Muscle of leg (tissue), 16 donors: ENCODE measurements at places on chromosomes 7 and 10. TPM values are rescaled to one million over a fixed set of nuclear protein-coding genes. Genes with fewer than 3 reads are reported as not detected.
A peak's percentile ranks its signal among the peaks of the same experiment; 100 is the strongest.

DNA sequence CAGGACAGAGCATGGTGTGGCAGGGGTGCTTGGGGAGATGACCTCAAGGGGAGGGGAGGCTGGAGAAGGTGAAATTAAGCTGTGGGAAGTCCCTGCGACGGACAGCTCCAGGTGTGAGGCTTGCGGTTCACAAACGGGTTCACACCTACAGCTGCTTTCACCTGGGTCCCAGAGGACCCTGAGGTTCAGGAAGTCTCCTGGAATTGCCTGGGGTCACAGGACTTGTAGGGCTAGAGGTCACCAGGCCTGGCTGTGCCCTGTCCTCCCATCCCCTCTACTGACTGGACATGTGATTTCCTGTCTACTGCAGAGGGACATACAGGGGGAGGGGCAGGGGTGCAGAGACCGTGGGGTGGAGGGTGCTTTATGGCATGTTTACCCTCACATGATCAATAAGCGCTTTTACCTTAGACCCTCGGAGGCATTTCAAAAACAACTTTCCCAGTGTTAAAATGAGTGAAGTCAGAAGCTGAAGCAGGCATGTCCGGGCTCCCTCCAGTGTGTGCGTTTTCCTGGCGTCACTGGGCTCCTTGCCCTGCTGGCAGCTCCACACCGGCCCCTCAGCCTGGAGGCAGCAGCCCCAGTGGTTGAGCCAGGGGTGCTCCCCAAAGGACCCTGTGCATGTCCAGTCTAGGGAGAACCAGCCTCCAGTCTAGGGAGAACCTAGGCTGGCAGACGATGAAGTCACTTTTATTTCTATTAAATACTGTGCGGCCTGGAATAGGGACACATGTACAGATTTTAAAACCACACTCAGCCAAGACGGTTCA, 66.6 kb upstream of the IGFBP3 start:
- DNase-seq, result no peak

DNA sequence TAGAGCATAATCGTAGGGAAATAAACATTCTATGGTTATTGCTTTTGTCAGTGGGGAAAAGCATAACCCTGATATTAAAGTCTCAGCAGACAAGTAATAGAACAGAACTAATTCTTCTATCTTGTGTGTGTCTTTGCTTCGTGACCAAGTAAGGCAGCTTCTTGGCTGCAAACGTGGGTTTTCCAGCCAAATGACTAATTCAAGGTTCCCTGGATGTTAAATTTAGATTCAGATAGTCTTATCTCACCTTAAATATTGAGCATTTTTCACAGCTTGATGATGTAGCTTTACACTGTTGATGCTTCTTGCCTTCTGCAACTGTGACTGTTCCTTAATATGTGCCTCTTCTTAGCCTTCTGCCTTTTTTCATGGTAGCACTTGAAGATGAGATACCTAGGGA, 113.0 kb downstream of the EXOC4 start:
- DNase-seq, result no peak

DNA sequence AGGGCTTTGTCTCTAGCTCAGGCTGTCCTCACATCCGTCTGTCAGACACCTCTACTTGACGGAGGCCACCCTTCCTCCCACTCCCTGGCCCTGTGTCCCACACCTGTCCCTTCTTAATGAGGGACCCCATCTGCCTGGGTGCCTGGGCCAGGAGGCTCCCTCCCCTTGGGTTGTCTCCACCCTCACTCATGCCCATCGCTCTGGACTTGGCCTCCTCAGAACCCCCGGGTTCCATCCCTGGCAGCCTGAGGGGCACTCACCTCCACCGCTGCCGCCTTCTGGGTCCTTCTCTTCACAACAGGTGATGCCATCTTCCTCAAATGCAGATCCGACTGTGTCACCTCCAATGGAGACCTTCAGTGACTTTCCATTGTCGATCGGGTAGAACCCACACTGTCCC, 20.2 kb upstream of the GJD4 start:
- no peak for DNase-seq

Gene A1CF
- 0.04 TPM for polyA plus RNA-seq

Gene PAX2
- polyA plus RNA-seq, result not detected

Gene OR2A5
- 0.03 TPM for polyA plus RNA-seq

GRCh38 chr7:30446266-30446665, 32.3 kb downstream of the NOD1 start:
- no peak for DNase-seq

DNA sequence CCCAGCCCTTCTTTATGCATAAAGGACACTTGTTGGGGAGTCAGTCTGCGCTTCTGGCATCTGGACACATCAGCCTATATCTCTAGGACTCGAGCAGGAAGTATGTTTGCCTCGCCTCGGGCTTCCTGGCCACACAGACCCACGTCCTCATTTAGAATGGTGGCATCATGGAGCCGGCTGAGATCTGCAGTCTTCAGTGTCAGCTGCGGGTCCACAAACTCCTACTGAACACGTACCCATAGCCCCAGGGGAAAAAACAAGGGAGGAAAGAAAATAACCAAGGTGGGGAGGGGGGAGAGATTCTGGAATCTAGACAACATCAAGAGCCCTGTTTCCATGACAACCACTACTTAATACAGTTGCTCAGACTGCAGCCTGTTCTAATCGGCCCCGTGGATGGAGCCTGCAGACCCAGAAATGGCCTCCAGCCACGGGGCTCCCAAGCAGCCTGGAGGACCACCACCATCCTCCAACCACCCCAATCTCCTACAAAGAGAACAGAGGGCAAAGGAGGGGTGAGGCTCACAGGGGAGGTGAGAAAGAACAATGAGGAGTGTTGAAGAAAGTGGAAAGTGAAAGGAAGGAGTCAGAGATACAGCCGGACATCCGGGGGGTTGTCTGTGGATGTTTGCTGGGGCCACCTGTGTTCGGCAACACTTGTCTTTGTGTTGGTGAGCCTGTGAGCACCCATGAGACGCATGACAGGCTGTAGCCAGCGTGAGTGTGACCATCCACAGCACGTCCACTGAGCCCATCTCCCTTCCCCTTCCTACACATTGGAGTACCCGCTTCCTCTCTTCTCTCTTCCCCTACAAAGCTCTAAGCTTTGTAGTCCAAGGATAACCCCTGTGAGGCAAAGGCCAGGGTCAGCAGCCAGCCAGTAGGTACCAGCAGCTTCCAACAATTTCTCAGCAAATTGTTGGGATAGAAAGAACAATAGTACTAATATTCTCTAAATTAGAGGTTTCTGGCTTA, 141.0 kb downstream of the PLXNA4 start:
- DNase-seq, result no peak

DNA sequence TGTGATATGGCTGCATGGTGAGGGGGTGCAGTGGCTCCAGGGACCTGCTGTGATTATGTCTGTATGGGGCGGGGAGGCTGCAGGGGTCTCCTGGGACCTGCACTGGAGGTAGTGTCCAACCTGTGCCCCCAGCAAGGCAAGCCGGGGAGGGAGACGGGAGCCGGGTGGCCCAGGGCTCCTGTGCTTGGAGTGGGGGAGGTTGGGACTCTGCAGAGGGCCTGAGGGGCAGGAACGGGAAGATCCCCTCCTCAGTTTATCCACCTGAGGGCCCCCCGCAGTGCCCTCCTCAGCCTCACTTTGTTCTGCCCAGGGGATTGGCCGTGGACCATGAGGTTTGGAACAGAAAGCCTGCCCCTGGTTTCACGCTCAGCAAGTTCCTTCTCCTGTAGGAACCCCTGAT, 22.8 kb upstream of the PWWP2B start:
- DNase-seq, result no peak

DNA sequence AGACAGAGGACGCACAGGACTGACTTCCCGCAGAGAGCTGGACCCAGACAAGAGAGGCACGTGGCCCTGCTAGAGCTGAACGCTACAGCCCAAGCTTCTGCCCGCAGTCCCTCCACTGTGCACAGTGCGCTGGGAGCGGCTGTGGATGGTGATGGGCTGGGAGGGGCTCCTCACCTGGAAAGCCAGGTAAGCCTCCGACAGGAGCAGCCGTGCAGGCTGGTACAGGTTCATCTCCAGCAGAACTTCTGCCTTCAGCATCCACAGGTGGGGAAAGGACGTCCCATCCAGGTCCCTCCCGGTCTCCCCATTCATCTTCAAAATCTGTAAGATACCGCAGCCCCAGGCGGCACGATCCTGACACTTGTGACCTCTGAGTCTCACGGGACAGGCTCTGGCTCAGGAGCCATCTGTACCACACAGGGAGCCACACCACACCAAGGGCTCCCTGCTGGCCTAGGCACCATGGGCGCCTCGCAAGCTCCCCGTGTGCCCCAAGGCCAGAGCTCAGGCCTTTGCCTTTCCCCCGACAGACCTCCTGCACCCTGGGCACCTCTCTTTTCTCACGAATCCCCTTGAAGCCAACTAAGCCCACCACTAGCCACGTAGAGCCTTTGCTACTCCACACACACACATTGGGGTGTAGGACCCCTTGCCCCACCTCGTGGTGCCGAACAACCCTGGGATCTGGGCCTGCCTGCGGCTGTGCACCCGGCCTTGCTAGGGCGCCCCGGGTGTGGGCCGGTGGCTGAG, 76.3 kb downstream of the CFAP46 start:
- DNase-seq, result no peak

Gene PRKRIP1
- 33.5 TPM for polyA plus RNA-seq

DNA sequence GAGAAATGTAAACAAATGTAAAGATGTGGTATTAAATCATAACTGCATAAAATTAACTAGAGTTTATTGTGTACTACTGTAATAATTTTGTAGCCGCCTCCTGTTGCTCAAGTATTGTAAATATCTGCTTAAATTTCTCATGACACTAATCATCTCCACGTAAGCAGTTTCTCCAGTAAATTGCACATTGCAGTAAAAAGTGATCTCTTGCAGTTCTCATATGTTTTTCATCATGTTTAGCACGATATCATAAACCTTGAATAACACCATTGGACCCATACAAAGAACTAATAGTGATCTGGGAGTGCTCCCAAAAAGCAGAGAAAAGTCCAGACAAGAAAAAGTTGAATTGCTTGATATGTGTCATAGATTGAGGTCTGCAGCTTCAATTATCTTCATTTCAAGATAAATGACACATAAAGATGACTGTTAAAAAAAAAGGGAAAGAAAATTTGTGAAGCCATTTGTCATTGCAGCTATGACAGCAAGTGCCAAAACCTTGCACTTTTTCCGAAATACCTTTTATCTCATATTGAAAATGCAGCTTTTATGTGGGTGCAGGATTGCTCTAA, 15.3 kb downstream of the LIPA start:
- DNase-seq, result peak; percentile 71

DNA sequence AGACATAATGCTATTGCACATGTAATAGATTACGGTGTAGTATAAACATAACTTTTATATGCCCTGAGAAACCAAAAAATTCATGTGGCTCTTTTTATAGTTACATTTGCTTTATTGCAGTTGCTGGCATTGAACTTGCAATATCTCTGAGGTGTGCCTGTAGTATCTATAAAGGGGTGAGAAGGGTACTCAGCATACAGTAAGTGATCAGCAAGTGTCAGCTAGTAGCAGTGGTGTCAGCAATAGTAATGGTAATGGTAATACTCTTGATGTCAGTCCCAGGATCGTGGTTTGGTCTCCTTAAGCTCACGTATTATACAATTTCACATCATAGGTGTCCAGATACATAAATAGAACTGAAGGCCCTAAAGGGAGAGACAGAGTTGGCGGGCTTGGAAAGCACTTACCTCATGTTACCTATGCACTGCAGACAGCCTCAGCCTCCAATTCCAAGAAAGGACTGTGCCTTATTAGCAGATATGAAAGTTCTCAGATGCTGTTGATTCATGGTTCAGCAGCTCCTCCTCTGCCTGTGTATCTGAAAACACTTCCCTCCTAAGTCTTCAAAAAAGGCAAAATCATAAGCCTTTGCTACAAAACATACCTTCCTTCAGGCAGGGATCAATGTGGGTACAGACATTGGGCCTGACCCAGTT, 6.6 kb upstream of the GIMAP7 start:
- no peak for DNase-seq

- peak; percentile 45 for DNase-seq
Measured at GRCh38 chr10:35089611-35090161, 455 bp downstream of the CUL2 start.

DNA sequence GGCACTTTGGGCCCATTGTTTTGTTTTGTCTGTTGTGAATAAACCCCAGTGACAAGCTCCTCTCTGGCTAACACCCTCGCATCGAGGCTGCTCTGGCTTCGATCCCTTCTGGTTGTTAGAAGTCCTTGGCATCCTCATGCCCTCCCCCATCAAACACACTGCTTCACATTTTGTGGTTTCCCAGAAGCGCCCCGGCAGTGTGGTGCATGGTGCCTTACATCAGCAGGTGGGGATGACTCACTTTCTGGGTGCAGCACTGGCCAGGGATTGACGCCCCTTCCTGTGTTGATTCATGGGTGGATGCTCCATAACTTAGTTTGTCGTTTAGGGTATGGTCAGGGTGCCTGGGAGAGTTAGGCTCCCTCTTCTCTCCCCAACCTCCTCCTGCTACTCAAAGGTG, 51.4 kb downstream of the PLPP4 start:
- DNase-seq, result no peak

GRCh38 chr7:132171130-132171576, 405.1 kb downstream of the PLXNA4 start:
- DNase-seq, result peak; percentile 34

Gene ABCA13
- polyA plus RNA-seq, result 0.06 TPM

- no peak for DNase-seq
Measured at GRCh38 chr10:47323636-47324296, 1.5 kb downstream of the GDF2 start.

- no peak for DNase-seq
Measured at GRCh38 chr10:55242544-55242943, 441.5 kb upstream of the PCDH15 start.

- DNase-seq, result no peak
Measured at GRCh38 chr10:102090772-102091171, 25.6 kb downstream of the HPS6 start.

DNA sequence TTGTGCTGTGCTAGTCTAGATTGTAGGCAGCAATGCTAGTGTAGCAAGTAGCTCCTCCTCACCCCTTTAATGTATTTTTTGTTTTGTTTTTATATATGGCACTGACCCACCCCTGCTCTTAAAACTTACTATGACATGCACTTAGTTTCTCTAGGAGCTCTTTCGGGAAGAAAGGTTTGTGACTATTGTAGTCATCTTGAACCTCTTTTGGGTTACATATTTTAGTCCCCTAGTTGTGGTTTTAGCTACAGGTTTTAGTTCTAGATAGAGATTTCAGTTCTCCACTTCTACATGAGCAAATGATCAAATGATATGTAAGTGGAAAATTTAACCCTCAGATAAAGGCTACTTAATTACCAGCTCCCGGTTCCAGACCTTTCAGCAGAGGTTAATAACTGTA, 14.9 kb downstream of the MINPP1 start:
- DNase-seq, result no peak
